Amniotic epithelial cell (primary cell): ENCODE measurements at places on chromosomes 2 and 18.

DNA sequence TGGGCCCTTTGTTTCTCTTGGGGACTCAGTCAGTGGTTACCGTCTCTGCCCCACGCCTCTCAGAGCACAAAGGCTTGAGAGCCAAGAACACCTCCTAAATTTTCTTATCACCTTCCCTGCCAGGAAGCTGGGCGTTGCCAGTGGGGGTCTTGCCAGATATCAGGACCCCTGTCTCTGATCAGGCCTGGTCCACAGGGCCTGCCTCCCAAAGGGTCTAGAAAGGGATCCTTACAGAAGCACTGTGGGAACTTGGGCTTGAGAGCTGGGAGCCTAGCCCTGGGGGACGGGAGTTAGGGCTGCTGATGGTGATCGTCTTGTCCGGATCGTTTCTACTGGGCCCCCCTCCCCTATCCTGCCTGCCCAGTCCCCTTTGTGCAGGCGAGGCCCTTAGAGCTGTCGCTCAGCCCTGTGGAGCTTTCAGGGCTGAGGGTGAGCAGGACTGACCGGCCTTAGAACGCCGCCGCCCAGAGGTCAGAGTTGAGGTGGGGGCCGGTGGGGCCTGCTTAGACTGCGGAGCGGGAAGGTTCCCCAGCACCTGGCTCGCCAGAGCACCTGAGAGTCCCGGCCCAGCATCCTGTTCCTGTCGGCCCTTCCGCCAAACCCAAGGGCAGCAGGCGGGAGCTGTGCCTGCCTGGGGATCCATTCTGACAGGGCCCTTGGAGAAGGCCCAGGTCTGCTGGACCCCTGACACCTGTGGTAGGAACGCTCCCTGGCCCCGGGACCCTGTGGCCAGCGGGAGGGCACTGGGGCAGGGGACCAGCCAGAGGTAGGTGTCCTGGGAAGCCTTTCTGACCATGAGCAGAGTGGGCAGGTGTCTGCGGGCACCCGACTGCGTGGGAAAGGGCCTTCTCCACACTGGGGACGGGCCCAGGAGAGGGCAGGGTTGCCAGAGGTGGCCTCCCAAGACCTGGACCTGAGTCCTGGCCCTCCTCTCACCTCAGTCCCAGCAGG lies 956 bp downstream of the ESPNL start:
- no peak for DNase-seq

DNA sequence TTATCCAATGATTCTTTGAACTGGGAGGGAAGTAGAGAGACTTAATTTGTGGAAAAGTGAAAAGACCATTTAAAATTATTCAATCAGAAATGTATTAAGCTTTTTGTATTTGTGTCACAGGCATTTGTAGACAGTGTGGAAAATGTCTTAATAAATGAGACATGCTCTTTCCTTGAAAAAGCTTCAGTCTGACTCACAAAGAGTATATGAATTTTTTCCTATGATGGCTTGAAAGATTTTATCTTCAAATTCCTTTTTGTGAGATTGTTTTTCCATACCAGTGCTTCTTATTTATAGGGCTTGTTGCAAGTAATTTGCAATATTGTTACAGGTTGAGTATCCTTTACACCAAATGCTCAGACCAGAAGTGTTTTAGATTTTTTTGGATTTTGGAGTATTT lies 39.5 kb downstream of the STON1 start:
- DNase-seq: peak; percentile 72

DNA sequence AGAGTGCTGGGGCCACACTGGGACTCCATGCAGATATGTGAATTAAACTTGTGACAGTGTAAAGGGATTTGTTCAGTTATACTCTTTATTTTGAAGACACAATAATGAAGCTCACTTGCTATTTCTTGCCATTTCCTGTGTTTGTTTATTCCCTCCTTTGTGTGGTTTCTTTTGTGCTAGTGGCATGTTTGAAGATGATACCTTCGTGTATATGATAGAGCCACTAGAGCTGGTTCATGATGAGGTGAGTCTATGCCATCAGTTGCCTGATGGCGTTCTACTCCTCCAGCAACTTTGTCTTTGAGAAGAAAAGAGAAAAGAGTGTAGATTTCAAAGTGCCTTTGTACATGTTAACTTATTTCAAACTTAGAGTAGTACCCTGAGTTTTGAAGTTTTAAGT lies 99.2 kb upstream of the FAM237A start:
- no peak for DNase-seq

- peak; percentile 63 for DNase-seq
Measured at GRCh38 chr2:164839914-164840457, 1.6 kb downstream of the COBLL1 start.

GRCh38 chr2:147548451-147548850 lies 296.4 kb upstream of the ACVR2A start:
- no peak for DNase-seq

DNA sequence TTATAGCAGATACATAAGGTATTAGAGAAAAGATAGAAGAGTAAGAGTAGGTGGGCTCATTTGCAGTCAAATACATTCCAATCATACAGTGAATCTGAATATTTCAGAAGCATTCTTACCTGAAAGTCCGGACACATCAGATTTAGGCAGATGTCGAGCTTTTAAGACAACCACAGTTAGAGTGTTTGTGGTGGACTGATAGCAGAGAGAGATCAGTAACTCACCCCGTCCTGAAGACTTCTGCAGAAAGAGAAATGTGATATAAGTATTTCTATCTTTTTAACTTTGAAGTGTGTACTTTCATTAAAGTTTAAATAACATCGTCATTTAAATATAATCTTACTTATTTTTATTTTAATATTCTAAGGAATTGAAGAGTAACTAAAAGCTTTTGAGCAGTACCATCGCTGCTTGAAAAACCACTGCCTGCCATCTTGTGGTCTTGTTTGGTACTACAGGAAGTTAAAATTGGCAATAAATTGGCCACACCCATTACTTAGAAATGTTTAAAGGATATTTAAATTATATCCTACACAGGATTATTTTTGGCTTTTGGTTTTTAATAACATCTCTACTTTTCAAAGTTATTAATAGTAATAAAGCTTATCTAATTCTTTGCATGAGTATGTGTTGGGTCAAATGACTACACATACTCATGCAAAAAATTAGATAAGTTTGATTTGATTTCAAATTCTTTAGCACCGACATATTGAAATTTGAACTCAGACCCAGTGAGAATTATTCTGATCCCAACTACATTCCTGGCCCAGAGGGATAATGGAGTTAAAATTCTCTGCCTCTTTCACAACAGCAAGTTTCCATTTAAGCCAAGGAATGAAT lies 5.5 kb downstream of the SYT4 start:
- peak; percentile 42 for DNase-seq

- DNase-seq: peak; percentile 18
Measured at GRCh38 chr2:240655931-240656886, 26.5 kb downstream of the AQP12B start.

GRCh38 chr2:191474464-191474863 lies 203.5 kb upstream of the NABP1 start:
- no peak for DNase-seq

DNA sequence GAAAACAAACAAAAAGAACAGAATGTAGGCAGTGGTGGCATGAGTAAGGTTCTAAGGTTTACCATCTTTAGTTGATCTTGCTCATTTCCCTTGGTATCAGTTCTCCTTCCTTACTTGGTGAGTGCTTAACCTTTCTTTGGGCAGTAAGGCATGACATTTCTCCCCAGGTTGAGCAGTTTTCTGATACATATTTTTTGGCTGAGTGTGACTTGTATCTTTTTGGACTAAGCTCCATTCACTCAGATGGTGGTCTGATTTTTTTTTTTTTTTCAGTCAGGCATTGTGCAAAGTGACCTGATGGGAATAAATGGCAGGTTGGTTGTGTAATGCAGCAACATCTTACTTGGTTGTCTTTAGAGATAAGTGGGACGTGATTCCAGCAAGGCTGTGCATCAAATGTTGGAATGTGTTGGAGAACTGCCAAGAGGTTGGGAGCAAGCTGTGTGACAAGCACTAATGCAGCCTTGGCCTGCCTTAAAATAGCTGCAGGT lies 15.1 kb downstream of the SPTBN1 start:
- peak; percentile 87 for DNase-seq

DNA sequence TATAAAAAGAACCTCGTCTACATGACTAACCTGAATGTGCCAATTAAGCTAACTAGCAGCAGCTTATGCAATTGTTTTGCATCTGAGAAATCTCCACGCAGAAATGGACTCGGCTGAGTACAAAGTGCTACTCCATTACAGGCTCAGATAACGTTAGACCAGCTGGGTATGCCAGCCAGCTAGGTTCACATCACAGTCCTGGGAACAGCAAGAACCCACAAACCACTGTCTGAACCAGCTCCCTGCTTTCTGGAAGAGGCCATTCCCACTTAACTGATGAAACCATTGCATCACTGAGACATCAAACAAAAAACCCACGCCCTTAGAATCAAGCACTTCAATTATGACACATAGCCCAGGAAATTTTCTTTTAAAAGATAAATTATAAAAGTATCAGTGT lies 202.7 kb downstream of the CYRIA start:
- DNase-seq: no peak

DNA sequence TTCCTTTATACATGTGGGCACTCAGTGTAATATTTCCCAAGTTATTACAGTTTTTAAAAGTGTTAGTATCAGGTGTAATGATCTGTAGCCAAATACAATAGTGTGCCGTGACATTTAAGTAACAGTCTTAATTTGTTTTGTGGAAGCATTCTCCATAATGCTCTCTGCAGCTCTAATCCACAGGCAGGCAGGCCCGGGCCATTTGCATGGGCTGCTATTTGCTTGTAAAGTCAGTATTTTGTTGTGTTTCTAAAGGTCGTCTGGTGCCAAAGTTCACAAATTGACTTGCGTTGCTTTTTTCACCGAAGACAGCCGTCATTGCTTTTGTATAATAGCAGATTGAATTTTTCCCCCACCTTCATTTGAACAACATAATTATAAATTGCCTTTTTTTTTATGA lies 153.0 kb downstream of the GBX2 start:
- DNase-seq: no peak

DNA sequence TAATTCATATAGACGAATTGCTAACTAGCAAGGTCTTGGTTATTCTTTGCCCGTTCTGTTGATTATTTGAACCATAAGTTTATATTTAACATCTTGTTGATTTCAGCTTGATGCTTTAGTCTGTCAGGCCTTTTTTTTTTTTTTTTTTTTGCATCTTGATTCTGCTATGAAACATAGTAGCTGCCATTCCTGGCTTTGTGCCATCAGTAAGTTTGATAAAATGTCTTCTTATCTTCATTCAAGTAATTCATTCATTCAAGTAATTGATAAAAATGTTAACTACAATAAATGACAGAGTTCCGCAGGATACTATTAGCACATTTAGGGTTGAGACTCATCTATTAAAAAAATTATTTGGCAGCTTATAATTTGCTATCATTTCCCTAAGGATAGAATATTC lies 134.7 kb downstream of the LYPD6B start:
- no peak for DNase-seq

DNA sequence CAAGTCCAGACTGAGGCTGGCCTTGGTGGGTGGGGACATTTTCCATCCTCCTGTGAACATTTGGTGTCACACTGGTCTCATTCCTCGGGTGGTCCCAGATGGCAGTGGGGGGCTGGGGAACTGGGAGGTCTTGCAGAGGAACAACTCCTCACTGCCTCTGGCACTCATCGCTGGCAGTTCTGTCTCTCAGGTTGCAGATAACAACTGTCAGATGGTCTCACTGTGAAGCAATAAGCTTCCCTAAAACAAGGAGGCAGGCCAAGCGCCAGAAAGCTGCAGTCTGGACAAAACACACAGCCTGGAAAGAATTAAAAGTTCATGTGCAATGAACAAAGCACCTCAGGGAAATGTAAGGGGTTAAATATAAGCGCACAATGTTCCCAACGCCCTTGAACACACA lies 78.1 kb downstream of the IRS1 start:
- peak; percentile 51 for DNase-seq

DNA sequence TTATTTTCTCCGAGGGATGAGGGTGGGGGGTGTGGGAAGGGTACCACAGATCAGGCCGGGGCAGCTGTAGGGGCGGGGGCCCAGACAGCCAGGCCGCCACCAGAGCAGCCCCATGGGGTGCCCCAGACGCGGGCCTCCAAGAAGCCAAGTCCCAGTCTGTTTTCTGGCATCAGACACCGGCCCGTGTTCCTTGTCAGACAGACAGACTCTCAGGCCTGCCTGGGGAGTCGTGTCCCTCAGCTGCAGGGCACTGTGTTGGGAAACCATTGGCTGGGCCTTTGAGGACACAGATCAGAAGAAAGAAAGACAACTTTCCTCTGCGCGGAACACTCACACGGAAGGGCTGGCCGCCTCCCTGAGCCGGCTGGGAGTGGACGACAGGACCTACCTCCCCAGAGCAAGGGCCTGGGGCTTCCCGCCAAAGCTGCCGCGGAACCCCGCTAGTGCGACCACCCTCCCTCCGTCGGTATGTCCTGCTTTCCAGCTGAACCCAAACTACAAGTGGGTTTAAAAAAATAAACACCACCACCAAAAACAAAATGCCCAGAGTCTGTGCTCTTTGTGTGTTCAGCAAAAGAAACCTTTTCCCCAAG lies 88.0 kb downstream of the SMAD7 start:
- DNase-seq: no peak

GRCh38 chr18:33014060-33014796 lies 241.4 kb upstream of the KLHL14 start:
- peak; percentile 4 for DNase-seq

DNA sequence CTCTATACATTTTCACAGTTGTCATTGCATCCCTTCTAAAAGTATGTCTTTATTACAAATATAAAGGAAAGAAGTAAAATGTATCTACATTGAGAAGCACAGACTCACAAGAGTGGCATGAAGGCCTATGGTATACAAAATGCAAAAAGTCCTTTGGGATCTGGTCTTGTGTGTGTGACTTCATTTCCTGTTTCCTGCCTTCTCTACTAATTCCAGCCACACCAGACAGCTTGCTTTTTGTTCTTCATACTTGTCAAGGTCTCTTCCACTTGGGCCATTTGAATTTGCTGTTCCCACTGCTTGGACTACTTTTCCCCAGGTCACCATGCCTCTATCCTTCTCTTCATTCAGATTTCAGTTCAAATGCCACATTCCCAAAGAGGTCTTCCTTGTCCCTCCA lies 6.7 kb upstream of the PNO1 start:
- DNase-seq: no peak

DNA sequence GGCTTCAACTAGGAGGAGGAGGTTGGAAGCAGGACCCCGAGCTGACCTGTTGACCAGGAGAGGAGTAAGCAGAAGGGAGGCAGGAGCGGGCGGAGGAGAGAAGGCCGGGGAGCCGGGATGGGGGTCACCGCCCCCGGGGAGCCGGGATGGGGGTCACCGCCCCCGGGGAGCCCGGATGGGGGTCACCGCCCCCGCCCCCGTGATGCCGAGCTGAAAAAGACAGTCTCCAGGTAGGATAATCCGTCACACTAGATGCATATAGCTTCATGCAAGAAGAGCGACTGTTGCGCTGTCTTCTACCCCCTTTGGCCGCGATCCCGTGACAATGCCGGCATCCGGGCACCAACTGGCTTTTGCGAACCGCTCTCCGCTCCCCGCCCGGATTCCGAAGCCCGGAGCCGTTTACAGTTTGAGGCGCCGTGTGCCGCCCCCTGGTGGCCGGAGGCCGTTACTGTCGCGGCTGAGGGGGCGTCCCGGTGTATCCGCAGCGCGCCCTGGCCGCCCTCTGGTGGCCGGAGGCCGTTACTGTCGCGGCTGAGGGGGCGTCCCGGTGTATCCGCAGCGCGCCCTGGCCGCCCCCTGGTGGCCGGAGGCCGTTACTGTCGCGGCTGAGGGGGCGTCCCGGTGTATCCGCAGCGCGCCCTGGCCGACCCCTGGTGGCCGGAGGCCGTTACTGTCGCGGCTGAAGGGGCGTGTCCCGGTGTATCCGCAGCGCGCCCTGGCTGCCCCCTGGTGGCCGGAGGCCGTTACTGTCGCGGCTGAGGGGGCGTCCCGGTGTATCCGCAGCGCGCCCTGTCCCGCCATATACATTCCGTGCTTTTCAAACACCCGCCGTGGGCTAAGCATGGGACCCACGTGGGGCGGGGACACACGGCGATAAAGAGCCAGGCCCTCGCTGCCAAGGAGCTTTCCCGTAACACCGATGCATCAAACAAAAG lies 89.6 kb downstream of the ACTR3 start:
- DNase-seq: no peak
